Fibroblast of skin of right quadriceps (primary cell): ENCODE measurements at places on chromosomes 2 and 18.
A peak's percentile ranks its signal among the peaks of the same experiment; 100 is the strongest.

DNA sequence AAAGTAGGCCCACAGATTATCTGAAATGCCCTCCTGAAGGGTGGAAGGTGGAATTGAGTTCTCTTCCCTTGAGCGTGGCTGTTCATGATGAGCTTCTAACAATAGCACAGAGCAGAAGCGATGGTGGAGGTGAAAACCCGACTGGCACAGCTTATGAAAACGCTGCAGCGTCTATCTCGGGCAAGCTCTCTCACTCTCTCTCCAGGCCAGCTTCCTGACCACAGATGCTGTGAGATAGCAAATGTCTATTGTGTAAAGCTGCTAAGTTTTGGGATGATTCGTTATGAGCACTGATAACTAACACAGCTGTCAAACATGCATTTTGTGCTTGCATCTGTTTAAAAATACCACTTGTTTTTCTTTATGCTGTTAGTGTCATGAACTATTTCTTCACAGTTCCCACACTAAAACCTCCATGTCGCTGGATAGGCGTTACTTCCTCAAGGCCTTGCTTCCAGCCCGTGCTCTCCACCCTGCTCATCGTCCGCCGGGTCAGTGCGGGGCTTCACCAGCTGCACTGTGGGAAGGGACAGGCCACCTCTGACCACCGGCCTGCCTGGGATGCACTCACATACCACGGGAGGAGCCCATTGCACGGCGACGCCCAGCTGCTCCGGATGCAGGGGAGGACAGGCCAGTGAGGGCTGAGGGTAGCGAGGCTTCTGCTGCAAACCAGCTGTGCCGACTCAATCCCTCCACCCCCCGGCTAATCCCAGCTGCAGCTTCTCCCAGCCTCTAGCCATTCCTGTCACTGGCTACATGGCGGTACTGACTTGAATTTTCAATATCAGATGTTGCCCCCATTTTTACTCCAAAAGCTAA, 60.0 kb upstream of the OTOS start:
- DNase-seq = no peak

DNA sequence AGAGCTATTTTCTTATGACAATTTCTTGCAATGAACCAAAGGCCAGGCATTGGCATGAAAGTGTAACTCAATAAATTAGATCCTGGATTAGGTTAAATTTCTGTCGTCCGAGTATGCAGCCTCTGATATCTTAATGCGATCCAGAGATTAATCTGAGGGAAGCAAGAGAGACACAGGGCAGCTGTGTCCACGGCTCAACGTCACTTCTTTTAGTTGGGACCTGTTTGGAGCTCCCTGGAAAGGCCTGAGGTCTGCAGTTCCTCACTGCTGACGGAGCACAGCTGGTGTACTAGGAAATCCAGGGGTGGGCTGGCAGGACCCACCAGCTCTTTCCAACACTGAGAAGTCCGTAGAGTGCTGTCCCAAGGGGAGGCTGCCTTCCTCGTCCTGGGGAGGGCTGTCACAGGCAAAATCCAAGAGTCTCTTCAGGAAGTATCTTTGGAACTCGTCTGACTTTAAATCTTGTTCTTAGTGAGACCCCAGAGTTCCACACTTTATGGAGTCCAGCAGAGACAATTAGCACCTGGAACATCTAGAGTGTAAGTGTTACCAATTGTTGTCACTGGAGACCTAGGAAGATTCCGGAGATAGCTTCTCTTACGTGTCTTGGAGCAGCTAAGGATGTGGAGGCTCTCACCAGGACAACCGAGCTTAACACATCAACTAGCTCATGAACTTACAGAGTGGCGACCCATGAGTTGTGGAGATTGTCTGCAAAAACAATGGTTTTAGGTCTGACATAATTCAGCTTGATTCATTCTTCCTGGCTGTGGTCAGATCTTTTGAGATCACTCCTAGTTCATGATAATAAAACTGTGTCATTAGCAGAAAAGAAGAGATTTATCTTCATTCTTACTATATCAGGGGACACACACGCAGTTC, 173.7 kb downstream of the ACKR3 start:
- peak; percentile 97 for DNase-seq

DNA sequence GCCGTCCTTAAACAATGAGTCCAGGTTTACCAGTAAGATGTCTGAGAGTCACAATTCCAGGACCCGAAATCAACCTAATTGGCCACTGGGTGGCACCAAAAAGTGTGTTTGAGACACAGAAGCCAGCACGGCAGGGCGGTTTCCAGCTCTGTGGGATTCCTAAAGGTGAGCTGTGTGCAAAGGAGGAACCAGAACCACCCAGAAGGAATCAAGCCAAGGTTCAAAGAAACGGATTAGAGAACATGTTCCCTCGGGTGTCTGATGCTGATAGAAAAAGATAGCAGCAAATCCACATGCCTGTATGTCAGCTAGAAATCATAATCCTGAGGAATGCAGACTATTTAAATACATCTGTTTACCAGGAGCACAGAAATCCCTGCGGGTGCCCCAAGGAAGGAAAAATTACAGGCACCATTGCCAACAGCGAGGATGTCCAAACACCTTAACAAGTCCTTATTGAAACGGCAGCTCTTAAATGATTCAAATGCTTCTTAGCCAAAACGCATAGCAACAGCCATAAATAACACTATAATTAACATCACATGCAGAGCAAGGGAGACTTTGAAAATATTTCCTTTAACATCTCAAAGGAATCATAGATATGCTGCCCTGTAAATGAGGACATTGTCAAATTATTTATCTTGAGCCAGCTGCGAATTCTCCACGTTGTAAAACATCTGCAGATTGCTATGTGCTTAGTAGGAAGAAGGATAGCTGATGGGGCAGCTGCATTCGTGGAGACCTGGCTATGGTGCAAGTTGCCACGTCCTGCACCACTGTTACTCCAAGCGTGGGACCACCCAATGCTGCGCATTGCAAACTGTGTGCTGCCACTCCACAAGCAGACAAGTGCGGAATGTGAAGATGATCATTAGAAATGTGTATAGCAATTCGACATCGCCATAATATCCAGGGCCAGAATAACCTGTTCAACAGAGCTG, 318.7 kb upstream of the NCKAP5 start:
- DNase-seq = peak; percentile 85

- no peak for DNase-seq
Observed at GRCh38 chr18:11658989-11659388, 30.1 kb upstream of the GNAL start.

- no peak for DNase-seq
Observed at GRCh38 chr2:46800625-46801349, 114.8 kb downstream of the MCFD2 start.

- DNase-seq = peak; percentile 76
Observed at GRCh38 chr2:209472112-209472832, 48.4 kb downstream of the MAP2 start.

DNA sequence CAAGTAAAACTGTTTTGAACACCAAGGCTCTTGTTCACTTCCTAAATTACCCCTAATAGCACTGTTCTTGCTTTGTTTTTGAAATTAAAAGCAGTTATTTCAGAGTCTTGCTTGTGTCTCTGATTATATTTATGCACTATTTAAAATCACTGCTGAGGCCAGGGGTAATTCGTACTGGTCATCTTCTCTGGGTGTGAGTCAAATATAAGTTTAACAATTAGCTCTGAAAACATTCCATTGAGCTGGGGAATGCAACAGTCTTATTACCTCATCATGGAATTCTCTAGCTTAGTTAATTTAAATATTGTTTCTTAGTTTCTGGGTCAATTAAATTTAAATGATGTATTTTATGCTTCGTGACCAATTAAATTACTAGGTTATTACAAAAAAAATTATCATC, 135.0 kb downstream of the MEIS1 start:
- peak; percentile 33 for DNase-seq

- DNase-seq = no peak
Observed at GRCh38 chr18:63079114-63079513, 240.5 kb downstream of the BCL2 start.

- no peak for DNase-seq
Observed at GRCh38 chr2:128690431-128690830, 371.8 kb upstream of the HS6ST1 start.

GRCh38 chr2:63057249-63058143, 6.9 kb downstream of the OTX1 start:
- no peak for DNase-seq

- peak; percentile 67 for DNase-seq
Observed at GRCh38 chr2:39723946-39724827, 54.9 kb downstream of the THUMPD2 start.

DNA sequence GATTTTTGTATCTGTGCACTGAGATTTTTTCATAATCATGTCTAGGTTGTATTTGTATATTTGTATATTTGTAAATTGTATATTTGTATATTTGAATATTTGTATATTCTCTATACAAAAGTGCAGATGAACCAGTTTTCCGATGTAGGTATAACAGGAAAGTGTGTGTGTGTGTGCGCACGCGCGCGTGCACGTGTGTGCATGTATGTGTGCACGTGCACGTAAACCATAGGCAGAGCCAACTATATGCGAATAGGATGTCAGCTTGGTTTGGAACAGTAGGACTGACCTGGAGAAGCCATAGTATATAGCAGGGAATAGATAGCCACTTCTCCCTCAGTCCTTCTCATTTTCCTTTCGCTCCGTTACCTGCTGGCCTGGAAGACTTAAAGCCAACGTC, 565.8 kb downstream of the XIRP2 start:
- no peak for DNase-seq

DNA sequence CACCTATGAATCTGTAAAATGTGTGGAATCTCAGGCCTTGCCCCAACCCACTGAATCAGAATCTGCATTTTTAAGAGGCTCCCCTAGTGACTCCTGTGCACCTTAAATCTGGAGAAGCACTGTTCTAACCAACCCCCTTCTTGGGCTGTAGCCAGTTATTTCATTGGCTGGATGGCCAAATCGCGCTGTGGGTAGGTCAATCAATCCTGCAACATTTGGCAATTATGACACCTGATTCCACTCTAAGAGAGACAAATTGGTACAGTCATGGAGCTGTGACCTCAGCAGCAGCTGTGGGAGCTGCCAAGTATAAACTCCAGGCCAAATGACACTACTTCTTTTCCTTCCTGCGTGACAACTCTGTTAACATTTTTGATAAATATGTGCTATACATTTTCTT, 208.7 kb downstream of the CLIP4 start:
- DNase-seq = peak; percentile 53

DNA sequence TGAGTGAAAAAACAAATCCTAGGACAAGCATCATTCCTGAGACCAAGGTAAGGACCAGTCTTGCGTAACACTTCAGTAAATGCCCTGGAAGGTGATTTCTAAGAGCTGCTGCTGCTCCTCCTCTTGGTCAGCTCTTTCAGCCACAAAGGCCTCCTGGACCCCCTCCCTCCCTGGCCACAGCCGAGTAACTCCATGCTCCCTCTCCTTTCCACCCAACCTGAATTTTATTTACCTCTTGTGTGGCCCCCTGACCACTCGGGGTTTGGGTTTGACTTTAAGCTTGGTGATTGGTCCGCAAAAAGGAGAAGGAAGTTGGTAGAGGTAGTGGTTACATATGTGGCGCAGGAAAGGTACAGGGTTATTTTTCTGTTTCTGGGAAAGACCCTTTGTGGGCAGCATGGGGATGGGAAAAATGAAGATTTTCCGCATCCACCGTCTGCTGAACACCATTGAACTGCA, 9.2 kb downstream of the HTRA2 start:
- no peak for DNase-seq

DNA sequence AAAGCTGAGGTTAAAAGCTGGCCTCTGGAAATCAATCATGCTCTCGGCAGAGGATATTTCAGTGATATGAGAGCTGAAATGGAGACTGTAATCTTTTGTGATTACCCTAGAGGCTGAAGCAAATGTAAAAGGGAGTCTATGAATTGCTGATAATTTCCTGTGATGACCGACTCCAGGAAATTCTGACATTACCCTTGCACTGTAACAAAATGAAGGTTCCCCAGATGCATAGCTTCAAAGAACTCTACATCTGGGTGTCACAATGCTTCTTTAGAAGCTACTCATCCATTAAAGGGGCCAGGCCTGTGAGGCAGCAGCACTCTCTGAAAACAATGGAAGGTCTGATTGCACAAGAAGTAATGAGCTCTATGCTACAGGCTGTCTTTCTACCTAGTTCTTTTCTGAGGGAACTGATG, 268.2 kb upstream of the SESTD1 start:
- DNase-seq = no peak

DNA sequence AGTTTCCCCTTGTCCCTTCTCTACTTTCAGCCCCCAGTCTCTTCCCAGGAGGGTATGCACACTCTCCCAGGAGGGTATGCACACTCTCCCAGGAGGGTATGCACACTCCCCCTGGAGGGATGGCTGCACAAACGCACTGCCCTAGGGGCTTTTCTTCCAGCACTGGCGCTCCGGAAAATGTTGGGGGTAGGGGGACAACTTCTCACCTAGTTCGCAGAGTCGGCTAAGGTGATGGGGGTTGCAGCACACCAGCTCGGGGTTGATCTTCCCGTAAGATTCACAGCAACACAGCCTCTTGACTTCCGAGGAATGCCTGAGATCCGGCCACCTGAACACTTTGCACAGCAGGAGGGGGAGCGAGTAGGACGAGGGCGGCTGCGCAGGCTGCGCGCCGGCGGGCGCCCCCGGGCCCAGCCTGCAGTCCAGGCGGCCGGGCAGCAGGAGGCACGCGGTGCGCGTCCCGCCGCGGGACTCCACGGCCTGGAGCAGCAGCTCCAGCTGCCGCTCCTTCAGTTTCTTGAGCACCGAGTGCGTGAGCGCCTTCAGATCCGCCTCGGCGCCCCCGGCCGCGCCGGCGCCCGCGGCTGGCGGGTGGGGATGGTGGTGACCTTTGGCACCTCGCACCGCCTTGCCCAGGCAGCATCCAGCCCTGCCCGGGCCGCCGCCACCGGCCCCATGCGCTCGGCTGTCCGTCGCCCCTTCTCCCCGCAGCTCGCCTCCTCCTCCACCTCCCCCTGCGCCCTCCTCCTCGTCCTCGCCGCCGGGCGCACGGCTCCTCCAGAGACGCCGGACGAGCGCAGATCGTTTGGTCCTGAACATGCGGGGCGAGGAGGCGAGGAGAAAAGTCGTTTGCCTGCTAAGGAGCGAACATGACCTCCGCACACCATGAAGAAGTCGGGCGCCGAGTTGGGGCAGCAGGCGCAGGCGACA, 894 bp downstream of the SMAD7 start:
- peak; percentile 46 for DNase-seq

DNA sequence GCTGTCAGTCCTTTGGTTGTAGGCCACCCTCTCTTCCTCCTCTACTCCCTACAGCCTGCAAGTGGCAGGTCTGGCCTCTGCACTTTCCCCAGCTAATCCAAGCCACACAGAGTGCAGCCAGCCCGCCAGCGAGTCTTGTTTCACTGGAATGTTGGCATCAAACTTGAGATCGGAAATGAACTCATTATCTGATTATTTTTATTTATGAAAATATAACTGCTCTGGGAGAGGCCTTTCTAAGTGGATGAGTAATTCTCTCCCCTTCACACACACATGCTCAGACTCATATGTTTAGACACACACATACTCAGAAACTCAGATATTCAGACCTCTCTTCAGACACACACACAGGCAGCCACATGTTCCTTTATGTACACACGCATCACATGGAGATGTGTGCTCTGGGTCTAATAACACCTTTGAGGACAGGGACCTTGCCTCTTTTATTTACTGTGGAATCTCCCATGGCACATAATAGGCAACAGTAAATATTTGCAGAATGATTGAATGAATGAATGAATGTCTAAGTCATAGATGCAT, 151.3 kb downstream of the ZFP36L2 start:
- DNase-seq = peak; percentile 98
